ENCODE measurements at places on chromosomes 5 and 9.

DNA sequence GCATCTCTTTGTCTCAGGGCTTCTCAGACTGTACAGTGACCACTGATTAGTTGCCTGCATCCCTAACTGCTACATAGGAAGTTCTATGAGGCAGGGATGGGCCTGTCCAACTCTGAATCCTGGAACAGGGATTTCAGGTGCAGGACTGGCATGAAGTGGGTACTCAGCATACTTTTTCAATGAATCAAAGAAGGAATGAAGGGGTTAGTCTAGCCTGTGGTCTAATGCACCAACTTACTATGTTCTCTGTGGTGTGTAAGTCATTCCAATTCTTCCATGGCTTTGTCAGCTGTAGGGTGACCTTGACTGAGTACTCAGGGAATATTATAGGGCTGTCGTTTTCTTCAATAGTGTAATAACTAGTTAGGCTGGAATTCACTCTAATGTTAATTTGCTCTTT, 8.3 kb downstream of the COL15A1 start:
- DNase-seq, result no peak

DNA sequence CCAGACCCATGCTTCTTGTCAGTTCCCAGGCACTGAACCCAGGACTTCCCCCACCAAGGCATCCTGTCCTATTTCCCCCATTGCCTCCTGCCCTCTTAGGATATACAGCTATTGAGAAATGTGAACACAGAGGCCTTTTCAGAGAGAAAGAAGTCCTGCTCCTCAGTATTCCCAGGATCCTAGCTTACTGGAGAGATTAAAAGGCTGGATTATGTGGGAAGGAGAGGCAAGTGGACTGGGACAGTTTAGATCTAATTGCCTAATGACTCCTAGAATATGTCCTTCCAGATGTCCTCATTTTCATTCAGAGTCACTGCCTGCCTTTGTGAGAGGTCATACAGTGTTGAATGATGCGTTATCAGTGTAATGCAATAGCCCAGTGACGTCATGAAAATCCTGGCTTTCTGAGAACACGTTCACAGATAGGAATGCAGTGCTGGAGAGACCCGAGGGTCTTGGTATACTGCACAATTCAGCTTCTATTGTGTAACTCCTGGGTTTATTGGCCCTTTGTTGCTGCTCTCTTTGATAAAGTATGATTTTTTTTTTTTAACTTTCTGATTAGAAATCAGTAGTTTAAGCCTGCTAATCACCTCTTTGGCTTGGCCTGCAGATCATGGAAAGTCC, 26.2 kb downstream of the WWC1 start:
- peak; percentile 34 for DNase-seq

GRCh38 chr9:135773530-135774238, 71.7 kb downstream of the KCNT1 start:
- DNase-seq, result no peak

- no peak for DNase-seq
Measured at GRCh38 chr9:3733039-3733408, 207.2 kb upstream of the RFX3 start.

Measured in brain pericyte (primary cell).